Hematopoietic multipotent progenitor cell treated with erythropoietin and hydrocortisone succinate and interleukin-3 and kit ligand, for 15 days (in vitro differentiated cells): ENCODE measurements at places on chromosomes 16 and 17.

DNA sequence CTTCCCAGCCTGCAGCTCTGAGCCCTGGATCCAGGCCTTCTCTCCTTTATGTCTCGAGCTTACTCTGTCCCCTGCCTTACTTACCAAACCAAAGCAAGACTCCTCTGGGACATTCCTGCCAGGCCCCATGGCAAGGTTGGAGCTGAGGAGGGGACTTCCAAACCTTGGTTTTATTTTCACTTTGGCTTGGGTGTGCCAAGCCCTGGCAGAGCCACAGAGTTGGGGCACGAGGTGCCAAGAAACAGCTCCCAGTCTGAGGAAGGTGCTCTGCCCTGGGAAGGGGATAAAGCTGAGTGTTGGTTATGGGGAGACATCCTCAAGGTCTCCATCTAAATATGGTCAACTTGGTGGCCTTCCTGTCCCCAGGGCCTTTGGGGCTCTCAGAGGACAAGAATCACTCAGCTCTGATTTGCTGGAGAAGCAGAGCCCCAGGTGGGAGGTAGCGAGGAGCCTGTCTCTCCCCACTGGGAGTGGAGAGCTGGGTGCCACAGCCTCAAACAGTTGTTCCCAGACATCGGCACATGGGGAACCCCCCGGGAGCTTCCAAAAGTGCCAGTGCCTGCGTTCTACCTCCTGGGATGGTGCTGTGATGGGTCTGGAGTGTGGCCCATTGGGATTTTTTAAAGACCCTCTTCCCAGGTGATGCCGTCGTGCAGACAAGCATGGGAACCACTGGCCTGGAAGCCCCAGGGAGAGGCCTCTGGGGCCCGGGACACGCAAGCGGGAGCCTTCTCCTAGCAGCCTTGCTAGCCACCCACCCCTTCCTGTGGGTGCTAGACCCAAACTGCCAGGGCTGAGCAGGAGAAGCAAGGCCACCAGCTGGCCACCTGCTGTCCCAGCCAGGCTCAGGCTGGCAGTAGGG lies 10.3 kb downstream of the NLRC5 start:
- no peak for DNase-seq

- no peak for DNase-seq
These were observed 13.7 kb downstream of the CACNG1 start for GRCh38 chr17:67058036-67058435.

DNA sequence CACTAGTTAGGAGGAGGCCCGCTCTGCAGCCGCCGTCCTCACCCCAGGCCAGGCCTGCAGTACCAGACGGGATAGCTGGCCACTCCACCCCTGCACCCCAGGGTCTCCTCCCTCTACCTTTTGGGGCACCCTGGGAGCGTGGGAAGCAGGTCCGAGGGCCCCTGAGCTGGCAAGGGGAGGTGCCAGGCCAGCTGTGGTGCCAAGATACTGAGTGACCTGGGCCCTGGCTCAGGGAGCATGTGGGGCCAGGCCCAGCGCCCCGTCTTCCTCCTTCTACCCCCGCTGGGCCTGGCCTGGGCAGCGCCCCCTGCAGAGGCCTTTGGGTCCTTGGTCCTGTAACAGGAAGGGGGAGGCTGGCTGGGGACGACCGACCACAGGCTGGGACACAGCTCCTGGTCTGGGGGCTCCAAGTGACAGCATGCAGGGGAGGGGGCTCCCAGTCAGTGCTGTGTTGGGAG lies 13.0 kb downstream of the PAM16 start:
- DNase-seq, result no peak

- DNase-seq, result no peak
These were observed 123.3 kb downstream of the CCT6B start for GRCh38 chr17:34837876-34838478.

DNA sequence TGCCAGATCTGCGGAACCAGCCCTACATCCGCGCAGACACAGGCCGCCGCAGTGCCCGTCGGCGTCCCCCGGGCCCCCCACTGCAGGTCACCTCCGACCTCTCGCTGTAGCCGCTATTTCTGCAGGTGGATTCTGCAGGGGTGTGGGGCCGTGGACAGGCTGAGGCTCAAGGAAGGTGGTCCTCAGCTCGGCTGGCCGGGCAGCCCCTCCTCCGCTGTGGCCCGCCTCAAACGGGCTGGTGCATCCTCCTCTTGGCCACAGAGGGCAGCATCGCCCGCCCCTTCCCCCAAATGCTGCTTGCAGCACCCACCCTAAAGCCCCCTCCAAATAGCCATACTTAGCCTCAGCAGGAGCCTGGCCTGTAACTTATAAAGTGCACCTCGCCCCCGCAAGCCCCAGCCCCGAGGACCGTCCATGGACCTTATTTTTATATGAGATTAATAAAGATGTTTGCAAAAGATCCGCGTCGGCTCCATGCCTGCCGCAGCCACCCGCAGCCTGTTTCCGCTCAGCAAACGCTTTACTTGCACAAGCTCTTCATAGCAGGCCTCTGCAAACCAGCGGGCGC lies 14.9 kb downstream of the SPATA32 start:
- no peak for DNase-seq

GRCh38 chr17:12053552-12053951 lies 32.9 kb downstream of the MAP2K4 start:
- no peak for DNase-seq

DNA sequence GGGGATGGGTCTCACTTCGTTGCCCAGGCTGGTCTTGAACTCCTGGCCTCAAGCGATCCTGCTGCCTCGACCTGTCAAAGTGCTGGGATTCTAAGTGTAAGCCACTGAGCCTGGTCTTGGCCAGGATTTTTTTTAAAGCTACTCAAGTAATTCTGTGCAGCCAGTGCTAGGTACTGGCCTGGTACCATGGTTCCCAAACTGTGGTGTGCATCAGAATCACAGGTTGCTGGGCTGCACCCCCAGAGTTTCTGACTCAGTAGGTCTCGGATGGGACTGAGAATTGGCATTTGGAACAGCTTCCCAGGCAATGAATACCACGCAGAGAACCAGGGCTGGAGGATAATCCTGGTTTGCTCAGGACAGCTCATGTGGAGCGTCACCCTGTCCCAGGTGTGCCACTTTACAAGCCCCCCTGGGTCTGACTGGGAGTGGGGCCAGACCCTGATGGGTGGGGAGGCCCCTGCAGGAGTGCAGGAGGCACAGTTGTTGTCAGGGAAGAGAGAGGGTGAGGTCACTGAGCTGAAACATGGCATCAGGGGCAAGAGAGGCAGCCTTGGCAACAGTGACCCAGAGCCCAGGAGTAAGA lies 10.7 kb upstream of the MRPS23 start:
- no peak for DNase-seq

DNA sequence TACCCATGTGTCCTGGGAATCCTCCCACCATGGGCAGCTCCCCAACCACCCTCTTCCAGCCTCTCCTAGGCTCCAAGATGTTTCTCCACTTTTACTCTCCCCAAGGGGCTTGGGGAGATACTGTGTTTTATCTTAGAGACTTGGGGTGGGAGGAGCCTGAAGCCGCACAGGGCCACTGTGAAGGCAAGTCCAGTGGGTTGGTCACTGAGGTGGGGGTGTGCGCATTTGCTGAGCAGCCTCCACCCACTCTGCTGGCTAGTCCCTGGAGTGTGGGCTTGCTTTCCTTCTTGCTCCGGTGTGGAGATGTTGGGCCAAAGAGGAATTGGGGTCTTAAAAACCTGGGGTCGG lies 4.1 kb upstream of the CLDN9 start:
- DNase-seq, result no peak

GRCh38 chr16:57728336-57729181 lies 7.0 kb upstream of the KATNB1 start:
- no peak for DNase-seq

- no peak for DNase-seq
These were observed 343.0 kb upstream of the DYNLRB2 start for GRCh38 chr16:80197741-80198201.

DNA sequence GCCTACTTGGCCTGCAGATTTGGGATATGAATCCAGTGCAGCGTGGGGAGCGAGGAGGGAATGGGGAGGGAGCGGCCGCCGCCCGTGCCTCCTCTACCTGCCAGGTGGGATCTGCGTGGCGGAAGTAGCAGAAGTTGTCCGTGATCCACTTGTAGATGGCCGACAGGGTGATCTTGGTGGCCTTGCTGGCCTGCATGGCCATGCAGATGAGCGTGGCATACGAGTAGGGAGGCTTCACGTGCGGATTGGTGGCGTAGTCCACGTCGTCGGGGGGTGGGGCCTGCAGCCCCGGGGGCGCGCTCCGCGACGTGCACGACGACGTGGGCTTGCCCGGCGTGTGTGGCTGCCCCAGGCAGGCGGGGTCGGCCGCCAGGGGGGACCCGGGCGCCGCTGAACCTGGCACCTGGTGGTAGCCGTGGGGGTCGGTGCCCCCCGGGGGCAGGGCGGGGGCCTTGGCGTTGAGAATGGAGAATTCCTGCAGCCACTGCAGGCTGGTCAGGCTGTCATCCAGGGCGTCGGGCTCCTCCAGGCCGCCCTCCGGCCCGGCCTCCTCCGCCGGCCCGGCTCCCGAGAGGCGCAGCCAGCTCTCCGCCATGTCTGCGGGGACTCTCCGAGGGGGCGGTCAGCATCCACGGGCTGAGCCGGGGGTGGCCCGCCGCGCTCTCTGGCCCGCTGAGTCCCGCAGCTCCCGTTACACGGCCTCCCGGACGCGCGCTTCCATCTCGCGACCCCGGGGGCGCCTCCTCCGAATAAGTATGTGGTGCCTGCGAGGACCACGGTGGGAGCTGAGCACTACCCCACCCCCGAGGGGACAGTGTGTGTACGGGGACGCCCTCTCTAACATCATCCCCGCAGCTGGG lies 1.0 kb downstream of the FOXJ1 start:
- DNase-seq, result no peak

DNA sequence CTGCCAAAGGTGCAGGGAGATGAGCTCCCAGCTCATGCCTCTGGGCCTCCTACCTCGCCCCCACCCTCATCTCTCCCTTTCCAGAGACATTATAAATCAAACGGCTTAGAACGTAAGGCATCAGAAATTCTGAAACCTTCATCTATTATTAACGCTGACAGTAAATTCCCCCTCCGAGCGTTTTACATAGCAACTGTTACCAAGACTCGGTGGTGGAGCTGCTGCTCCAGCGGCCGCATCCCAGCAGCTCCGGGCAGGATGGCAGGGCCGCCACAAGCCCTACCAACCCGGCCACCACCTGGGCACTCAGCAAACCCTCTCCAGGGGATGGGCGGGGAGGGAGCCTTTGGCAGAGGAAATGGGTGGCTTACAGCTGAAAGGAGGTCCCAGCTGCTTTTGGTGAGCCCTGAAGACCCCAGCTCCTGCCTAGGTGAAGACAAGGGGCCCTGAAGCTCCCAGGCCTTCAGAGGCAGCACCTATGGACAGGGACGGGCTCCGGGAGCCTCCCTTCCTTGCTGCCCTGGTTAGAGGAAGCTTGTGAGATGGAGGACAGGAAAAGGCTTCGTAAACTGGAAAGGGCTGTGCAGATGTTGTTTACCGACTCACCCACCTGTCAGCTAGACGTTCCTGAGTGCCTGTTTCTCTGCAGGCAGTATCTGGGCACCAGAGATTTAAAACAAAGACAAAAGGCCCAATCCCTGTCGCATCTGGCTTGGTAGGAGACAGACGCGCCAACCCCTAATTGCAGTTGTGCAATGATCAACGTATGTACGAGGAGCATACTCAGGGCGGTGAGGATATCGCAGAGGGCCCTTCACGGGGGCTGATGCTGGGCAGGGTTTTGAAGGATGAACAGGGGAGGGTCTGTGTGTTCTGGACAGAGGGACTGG lies 76.9 kb downstream of the RAI1 start:
- no peak for DNase-seq

GRCh38 chr16:19112099-19112407 lies 1.7 kb upstream of the ITPRIPL2 start:
- no peak for DNase-seq

GRCh38 chr17:58391302-58391984 lies 25.9 kb downstream of the RNF43 start:
- DNase-seq, result peak; percentile 70

DNA sequence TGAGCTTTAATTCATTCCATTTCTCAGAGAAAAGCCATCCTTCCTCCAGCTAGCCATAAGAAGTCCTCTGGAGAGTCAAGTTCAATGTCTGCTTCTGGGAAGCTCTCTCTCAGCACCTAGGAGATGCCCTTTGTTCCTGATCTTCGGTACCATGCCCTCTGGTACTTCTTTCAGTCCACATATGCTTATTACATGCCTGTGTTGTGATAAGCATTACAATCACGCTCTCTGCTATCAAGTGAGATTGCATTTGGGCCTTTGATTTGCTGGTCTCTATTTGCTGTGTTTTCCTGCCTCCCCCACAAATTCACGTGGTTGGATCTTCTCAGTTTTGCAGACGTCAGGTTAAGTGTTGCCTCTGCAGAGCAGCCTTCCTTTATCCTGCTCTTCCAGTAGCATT lies 178.1 kb downstream of the TOX3 start:
- DNase-seq, result no peak

DNA sequence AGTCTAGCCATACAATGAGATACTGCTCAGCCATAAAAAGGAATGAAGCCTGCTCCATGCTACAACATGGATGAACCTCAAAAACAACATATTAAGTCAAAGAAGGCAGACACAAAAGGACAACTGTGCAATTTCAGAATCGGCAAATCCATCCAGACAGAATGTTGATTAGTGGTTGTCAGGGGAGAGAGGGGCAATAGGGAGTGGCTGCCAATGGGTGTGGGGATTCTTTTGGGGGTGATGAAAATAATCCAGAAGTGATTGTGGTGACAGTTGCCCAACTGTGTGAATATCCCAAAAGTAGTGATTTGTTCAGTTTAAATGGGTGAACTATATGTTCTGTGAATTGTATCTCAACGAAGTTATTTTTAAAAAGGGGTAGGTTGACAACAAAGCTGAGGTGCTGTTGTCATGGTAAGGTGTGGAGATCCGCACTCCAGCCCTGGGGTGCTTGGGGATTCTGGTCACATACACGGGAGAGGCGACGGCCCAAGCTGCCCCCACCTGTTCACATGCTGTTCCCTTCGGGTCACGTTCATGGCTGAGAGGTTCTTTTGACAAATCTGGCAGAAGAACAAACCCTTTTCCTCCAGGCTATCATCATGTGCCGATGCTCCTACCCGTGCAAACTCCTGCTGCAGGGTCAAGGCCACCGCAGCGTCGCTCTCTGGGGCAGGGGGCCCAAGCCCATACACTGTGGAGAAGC lies 9.6 kb downstream of the SLX4 start:
- DNase-seq, result no peak

GRCh38 chr16:50630394-50631020 lies 50.6 kb downstream of the SNX20 start:
- DNase-seq, result no peak
